ENCODE measurements at places on chromosomes 4 and X. TPM values are rescaled to one million over a fixed set of nuclear protein-coding genes. Genes with fewer than 3 reads are reported as not detected.

The EIF1AX gene
- 77.3 TPM for total RNA-seq

The LUZP4 gene
- total RNA-seq = not detected

DNA sequence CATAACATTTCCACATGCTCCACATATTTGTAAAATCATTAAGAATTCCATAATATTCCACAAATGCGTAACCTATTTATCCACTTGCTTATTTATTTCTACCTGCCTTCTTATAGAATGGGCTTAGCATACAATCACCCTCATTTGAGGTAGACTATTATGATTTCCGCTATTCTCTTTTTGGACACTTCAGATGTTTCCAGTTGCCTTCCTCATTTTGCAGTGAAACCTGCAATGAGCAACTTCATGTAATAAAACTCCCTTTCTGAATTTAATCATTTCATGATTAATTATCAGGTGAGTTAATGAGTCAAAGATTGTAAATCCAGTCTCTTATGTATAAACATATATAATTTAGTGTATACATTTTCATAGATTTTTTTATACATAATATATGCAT lies 58.0 kb downstream of the PPP3CA start:
- H3K27ac ChIP-seq = no peak overlapping the region
- H3K27me3 ChIP-seq = no peaks in the 10 kb centered on the region
- no peaks in the 10 kb centered on the region for H3K36me3 ChIP-seq
- DNase-seq = no peak
- 0 out of 2 replicates have a peak, but pooled peaks cover 6% of the 10 kb centered on the region for H3K4me1 ChIP-seq

GRCh38 chr4:159837071-159837470 lies 734.2 kb downstream of the RAPGEF2 start:
- H3K36me3 ChIP-seq = no peaks in the 10 kb centered on the region
- no peak overlapping the region for H3K4me3 ChIP-seq
- no peaks in the 10 kb centered on the region for H3K4me1 ChIP-seq
- H3K27me3 ChIP-seq = no peaks in the 10 kb centered on the region

DNA sequence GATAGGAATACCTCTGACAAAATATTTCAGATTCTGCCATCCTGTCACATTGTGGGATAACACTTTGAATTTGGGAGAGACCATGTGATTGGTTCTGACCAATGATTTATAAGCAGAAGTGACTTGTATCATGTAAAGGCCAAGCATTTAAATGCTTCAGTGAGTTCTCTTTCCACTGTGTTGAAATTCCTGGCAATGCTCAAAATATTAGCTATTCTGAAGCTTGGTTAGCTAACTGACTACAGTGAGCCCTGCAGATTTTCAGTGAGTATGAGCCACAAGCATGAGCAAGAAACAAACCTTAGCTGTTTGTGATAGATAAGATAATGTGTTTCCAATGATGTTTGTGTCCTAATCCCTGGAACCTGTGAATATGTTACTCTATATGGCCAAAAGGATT lies 562.8 kb upstream of the AADAT start:
- H3K27ac ChIP-seq = no peak overlapping the region
- H3K4me1 ChIP-seq = no peaks in the 10 kb centered on the region
- H3K36me3 ChIP-seq = no peaks in the 10 kb centered on the region
- no peak overlapping the region for H3K4me3 ChIP-seq
- no peak for DNase-seq

DNA sequence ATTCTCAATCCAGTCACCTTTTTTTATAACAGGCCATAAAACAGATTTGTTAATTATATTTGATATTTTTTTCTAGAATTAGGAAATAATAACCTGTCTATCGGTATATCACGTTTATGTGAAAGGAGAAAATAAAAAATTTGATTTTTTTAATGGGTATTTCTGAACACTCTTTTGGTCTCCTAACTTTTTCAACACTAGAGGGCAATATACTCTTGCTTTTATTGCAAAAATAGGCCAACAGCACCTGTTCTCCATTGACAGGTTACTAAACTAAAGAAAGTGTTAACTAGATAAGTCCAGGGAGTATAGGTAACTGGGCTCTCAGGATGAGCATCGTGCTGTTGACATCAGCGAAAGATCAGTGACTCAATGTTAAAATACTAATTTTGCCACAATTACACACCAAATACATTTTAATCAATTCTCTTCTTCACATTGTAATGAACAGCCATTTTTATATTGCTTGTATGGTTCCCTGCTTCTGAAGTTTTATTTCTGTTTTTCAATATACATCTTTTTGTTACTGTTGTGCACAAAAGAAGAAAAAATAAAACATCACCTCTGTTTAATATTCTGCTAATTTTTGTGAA lies 22.8 kb downstream of the NDST4 start:
- H3K4me3 ChIP-seq = no peak overlapping the region
- DNase-seq = no peak
- H3K27me3 ChIP-seq = no peaks in the 10 kb centered on the region
- no peak overlapping the region for H3K27ac ChIP-seq
